ENCODE measurements at places on chromosomes 7 and 10.
A peak's percentile ranks its signal among the peaks of the same experiment; 100 is the strongest.

DNA sequence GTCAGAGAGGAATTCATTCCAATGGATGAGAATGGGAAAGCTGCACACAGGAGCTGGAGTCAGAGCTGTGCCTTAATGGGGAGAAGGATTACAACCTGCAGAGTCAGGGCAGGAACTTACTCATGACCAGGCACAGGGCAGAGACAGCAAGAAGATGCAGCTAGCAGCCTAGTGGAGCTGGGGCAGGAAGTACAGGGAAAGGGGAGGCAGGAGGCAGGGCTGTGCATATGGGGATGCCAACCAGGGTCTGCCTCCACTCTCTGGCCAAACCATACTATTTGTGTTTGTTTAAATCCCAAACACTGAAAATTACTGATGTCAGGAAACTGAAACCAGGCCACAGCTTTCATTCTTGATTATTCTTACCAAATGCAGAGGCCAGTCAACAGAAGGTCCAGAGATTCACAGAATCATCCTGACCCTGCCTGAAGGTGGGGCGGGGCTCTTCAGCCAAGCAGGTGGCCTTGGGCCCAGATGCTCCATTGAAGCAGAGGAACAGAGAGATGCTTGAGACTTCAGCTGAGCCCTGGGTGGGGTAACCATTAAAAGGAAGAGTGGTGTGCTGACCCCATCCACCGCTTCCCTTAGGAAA is 461.9 kb downstream of the KCNMA1 start:
- no peak for DNase-seq

DNA sequence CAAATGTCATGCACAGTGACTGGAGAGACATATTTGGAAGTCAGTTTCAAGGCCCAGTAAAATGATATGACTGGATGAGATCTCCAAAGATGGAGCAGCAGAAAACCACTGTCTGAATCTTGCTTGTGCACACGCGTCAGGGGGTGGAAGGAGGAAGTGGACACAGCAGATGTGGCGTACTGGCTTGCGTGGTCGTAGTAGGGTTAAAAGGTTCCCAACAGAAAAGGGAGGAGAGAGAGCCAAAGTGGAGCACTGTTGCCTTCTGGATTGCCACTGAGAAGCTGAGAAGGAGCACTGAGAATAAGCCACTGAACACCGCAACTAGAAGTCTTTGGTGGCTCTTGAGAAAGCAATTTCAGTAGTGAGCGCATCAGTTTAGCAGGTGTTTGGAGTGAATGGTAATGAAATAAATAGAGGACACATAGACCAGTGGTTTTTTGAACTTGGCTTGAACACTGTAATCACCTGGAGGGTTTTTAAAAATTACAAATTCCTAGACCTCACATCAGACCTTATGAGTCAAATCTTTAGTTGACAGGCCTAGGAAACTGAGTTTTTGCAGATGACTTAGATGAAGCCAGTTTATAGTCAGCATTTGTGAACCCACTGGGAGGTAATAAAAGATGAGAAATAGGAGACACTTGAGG is 227.3 kb downstream of the PTEN start:
- DNase-seq = no peak

GRCh38 chr7:5685205-5685604 is 96.3 kb downstream of the RNF216 start:
- DNase-seq = no peak

- no peak for DNase-seq
These were observed 985 bp upstream of the ETV1 start for GRCh38 chr7:13990319-13990983.

- peak; percentile 95 for DNase-seq
These were observed at the start of gene HBP1 for GRCh38 chr7:107168233-107169119. HBP1 (plus strand) TSS chr7:107169003; CDS start chr7:107179894, 10,891 bp downstream.

GRCh38 chr10:11439523-11440053 is 171.9 kb downstream of the USP6NL start:
- no peak for DNase-seq

- no peak for DNase-seq
These were observed 148.0 kb upstream of the NRP1 start for GRCh38 chr10:33482486-33482885.

DNA sequence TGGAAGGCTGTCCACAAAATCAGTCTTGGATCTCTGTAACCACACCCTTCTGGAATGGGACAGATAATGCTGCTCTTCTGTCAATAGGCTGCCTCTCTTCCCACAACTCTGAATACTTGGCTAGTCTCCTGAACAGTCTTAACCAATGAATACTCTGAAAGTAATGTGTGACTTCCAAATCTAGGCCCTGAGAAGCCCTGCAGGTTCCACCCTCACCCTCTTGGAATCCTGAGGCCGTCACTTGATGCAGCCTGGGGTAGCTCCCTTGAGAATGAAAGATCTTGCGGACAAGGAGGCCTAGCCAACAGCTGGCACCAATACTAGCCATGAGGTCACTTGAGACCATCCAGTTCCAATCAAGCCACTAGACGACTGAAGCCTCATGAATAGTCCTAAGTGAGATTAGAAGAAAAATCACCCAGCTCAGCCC is 109.2 kb downstream of the ARHGAP12 start:
- DNase-seq = no peak

- no peak for DNase-seq
These were observed 273.6 kb downstream of the SDHAF3 start for GRCh38 chr7:97390915-97391593.

DNA sequence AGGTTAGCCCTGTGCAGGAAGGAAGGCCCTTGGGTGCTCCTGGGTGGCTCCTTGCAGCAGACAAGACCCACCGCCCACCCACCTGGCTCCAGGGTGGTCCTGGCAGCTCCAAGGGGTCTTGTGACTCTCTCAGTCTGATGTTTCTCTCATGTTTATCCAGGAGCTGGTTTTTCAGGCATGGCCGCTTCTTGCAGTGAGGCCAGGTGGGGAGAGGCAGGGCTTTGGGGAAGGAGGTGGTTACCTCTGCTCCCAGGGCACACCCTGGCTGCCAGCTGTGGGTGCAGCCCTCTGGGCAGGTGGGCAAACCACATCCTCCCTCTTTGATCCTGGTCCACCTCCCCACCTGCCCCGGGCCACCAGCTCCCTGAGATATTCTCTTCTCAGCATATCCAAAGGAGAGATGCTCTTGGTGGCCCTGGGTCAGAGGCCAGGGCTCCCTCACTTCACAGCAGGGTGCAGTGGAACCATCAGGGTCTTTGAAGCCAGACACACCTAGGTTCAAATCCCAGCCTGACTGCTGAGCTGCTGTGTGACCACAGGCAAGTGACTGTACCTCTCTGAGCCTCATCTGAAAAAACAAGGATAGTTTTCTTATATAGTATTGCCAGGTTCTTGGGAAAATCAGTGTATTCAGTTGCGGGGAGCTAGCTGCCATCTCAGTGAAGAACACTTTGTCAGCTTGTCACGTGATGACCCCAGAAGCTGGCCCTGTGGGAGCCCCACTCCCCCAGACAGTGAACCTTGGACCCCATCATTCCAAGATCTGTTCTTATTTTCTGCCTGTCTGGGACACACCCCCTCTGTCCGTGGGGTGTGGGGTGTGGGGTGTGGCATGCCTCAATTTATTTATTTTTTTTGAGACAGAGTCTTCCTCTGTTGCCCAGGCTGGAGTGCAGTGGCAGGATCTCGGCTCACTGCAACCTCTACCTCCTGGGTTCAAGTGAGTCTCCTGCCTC is 11.5 kb downstream of the GTF2IRD1 start:
- no peak for DNase-seq

- DNase-seq = no peak
These were observed 546.9 kb downstream of the KCNMA1 start for GRCh38 chr10:77090381-77091356.

DNA sequence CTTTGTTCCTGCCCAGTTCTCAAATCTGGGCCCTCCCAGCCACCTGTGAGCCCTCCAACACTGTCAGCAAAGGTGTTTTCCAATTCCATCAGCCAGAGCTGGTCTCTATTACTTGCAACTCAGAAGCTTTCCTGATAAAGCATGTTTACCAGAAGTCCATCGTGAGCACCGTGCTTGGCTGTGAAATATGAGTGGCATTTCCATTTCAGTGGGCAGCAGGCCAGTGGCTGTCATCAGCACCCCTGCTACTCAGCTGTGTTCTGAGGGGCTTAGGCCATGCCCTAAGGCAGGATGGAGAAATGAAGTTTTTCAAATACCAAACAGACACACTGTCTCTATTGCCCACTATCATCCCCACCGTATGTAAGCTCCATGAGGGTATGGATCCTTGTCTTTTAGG is 12.7 kb upstream of the BNIP3 start:
- DNase-seq = no peak

- no peak for DNase-seq
These were observed 117.8 kb downstream of the GRK5 start for GRCh38 chr10:119325131-119325530.

DNA sequence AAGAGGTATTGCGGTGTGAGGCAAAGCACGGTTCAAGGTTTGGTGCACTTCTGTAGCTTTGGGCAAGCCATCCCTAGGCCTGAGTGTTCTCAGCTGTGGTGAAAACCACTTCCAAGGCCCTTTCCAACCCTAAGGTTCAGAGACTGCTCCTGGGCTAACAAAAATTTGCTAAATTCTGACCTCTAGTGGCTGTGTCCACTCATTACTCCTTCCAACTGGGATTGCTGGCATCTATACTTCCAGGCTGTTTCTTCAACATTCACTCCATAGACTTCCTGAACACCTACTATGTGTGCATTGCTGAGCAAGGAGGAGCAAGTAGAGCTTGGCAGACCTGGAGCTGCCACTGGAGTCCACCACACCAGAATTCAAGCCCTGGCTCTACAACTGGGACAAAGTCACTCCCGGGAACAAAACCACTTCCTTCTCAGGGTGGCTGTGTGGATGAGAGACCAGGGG is 29.3 kb upstream of the SH3PXD2A start:
- no peak for DNase-seq

GRCh38 chr7:115097175-115097671 is 175.3 kb downstream of the MDFIC start:
- no peak for DNase-seq

DNA sequence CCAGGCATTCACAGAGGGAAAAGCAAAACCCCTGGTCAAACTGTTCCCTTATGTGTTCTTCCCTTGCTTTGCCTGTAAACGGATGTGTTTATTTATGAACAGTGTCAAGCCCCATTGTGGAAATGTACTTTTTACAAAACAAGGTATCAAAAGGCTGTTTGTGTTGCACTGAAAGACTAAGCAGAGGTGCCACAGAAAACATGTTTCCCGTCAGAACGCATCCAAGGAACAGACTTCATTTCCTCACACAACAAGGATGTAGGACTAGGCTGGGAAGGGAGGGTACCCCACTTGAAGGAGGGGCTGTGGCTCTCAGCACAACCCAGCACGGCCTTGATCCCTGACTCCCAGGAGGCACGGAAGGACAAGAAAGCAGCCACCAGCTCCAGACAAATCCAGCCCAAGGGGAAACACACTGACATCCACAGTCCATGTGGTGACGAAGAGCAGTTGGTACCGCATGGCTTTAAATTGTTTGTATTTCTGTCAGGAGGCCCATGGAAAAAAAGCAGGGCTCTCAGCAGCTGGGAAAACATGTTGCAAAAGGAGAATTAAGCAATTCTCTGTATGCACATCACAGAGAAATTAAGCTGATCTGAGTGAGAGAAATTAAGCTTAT is 85.6 kb downstream of the RNF216 start:
- DNase-seq = no peak

GRCh38 chr7:23603632-23604295 is 6.6 kb downstream of the CCDC126 start:
- no peak for DNase-seq

GRCh38 chr10:70775679-70776454 is 9.3 kb downstream of the TBATA start:
- DNase-seq = no peak

DNA sequence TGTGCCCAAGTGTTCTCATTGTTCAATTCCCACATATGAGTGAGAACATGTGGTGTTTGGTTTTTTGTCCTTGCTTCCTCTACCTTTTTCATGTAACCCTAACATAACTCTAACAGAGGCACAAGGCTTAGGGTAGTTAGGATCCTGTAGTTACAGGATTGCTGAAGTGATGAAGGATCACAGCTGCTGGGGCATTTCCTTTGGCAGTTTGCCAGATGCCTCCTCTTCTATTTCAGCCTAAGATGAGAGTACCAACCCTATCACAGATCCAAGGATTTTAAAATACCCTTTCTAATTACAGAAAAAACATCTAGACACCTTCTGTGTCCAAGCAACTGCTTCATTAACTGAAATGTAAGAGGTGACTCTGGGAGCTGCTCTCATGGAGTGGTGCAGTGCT is 141.7 kb upstream of the COL1A2 start:
- no peak for DNase-seq

GRCh38 chr7:94897541-94897940 is 9.9 kb upstream of the PPP1R9A start:
- DNase-seq = no peak

DNA sequence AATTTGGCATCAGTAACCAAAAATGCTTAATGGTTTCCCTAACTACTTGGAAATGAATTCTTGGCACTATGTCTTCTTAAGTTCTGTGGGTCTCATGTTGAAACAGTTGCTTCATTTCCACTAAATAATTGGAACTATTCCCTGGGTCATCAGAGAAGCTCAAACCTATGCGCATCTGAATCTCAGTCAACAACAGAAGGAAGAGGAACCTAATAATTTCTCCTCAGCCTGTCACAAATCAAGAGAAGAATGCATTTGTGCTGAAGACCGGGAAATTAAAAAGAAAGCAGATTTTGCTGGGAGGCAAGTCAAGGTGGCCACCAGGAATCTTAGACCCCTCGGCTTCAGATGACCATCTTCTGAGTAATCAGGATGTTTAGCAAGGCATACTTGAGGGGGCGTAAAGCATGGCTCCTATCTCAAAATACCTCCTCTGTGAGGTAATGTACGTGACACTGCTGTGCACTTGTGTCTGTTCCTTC is 41.4 kb downstream of the TOMM7 start:
- no peak for DNase-seq

DNA sequence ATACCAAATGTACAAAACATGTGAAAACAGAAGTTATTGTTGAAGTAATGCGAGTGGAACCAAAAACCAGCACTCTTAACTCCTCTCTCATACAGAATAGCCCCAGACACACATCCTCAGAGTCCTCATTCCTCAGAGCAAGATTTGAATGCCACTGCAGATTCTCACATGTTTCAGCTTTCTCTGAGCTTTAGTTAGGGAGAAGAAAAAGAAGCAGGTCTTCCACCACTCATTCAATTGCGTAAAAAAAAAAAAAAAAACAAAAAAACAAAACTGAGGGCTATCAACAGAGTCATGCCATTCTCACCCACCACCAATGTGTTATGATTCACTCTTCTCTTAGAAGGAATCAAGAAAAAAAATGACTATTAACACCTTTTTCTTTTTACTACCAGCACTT is 287.7 kb downstream of the IPMK start:
- DNase-seq = no peak

GRCh38 chr10:132910901-132911785 is 31.2 kb downstream of the CFAP46 start:
- DNase-seq = no peak

DNA sequence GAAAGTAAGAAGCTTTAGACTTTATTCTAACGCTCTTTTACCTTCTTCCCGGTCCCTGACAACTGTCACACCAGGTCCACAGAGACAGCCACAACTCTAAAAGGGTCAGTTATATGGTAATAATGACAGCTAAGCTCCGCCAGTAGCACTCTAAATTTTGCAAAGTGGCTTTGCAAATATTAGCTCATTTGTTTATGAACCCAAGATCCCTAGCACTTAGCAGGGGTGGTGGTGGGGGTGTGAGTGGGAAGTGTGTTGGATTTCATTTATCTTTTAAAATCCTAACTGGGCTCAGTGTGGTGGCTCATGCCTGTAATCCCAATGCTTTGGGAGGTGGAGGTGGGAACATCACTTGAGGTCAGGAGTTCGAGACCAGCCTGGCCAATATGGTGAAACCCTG is 34.8 kb upstream of the SDK1 start:
- DNase-seq = no peak

GRCh38 chr7:93211228-93211818 is 14.9 kb downstream of the HEPACAM2 start:
- no peak for DNase-seq

GRCh38 chr7:108669958-108670357 is 100.3 kb downstream of the DNAJB9 start:
- DNase-seq = no peak

All from stimulated activated CD4-positive, alpha-beta T cell treated with anti-CD3 and anti-CD28 coated beads, TNF-alpha, amount 100 ng/mL, for 1 hour (primary cell).